ENCODE measurements at places on chromosomes 7 and 10. TPM values are rescaled to one million over a fixed set of nuclear protein-coding genes. Genes with fewer than 3 reads are reported as not detected.

- DNase-seq: peak; percentile 24
These were observed 684 bp upstream of the ATXN7L1 start for GRCh38 chr7:105876964-105877601.

Gene CPA1
- total RNA-seq: 27.8 TPM

Gene CPA2
- total RNA-seq: 3.3 TPM

DNA sequence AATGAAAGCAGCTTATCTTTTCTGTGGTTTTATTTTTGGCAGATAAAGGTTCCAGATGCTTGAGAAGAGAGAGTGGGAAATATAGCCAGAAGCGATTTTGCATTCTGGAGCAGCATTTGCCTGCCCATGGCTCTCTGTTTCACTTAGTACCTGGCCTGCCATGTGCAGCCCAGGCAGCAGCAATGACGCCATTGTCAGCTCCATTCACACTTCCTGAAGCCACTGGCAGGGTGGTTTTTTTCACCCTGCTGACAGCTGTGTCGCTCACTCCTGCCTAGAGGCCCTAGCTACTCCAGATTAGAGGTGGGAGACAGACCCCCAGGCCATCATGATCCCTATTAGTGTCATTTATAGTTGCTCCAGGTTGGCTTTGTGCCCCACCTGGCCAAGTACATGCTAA, 30.1 kb upstream of the NEUROD6 start:
- DNase-seq: no peak

DNA sequence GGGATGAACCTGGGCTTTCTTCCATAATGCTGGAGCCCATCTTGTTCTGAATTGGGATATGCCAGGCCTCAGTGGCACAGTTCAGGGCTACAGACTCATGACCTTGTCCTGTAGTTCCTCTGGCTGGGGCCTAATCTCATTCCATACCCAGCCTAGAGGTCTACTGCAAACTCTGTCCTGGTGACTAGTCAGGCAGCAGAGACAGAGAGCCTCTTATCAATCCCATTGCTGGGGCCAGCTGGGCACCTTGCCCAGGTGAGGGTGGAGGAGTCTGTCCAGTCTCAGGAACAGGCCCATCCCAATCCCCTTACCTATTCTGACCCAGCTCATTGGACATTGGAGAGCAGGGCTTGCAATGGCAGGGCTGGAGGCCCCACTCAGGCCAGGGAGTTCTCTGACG, 28.0 kb upstream of the COMTD1 start:
- DNase-seq: no peak

- DNase-seq: no peak
These were observed 12.4 kb upstream of the WDR86 start for GRCh38 chr7:151422212-151422611.

Gene RGR
- not detected for total RNA-seq

DNA sequence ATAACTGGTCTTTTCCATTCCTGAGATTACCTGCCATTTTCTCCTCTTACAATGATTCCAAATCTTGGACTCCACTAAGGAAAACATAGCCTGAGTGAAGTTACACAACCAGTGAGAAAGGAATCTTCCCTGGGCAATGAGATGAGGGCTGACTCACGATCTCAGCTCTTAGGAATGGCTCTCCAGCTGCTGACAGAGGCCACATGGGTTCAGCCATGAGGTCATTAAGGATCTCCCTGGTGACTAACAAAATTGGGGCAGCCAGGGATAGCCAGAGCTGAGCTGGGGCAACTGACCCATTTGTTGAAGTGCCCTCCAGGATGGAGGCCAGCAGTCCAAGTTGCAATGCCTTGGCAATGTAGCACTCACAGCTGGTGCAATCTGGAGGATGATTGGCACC, 78.7 kb upstream of the MKLN1 start:
- DNase-seq: peak; percentile 46

DNA sequence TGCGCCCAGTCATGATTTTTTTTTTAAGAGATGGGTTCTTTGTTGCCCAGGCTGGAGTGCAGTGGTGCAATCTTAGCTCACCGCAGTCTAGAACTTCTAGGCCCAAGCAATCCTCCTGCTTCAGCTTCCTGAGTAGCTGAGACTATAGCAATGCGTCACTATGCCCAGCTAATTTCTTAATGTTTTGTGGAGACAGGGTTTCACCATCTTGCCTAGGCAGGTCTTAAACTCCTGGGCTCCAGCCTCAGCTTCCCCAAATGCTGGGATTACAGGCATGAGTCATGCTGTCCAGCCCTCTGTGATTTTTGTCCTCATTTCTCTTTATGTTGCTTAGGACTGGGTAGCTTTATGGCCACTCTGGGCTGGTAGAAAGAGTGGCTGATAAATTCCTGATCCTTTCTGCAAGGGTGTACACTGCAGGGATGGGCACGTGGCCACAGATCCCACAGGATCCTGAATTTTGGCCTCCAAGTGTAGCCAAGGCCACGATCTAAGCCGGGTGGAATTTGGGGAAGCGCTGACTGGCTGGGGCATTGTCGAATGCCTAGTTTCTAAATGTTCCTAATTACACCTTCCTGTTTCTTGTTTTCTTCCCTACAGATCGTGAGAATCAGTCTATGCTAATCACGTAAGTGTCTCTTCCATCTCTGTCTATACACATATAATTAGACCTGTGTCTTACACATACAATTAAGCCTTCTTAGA, 24.1 kb upstream of the MYH16 start:
- no peak for DNase-seq

- no peak for DNase-seq
These were observed 1026.0 kb downstream of the REEP3 start for GRCh38 chr10:64547168-64547567.
